Urinary bladder (tissue), 4 donors: ENCODE measurements at places on chromosomes 1 and 21. TPM values are rescaled to one million over a fixed set of nuclear protein-coding genes. Genes with fewer than 3 reads are reported as not detected.

Gene SYT2
- 0.21 TPM for total RNA-seq

Gene PADI2
- total RNA-seq, result 5.6 TPM

Gene PTGS2
- total RNA-seq, result 14.0 TPM

Gene CLIC6
- total RNA-seq, result 17.2 TPM

Gene PTPN22
- total RNA-seq, result 2.3 TPM

Gene USP48
- total RNA-seq, result 97.1 TPM

Gene SLC45A1
- 1.6 TPM for total RNA-seq

Gene RPS6KC1
- 72.4 TPM for total RNA-seq

Gene TCP10L
- 0.53 TPM for total RNA-seq

Gene RAB7B
- total RNA-seq, result 11.5 TPM

Gene EIF2D
- 44.3 TPM for total RNA-seq

Gene PRKAB2
- total RNA-seq, result 26.9 TPM

Gene COL6A2
- total RNA-seq, result 1,109 TPM

Gene LRRC71
- total RNA-seq, result 0.16 TPM

Gene ZNF670
- 8.7 TPM for total RNA-seq

Gene SHE
- 17.7 TPM for total RNA-seq

Gene EDARADD
- total RNA-seq, result 10.6 TPM

Gene NEXN
- total RNA-seq, result 34.0 TPM

Gene GSTM1
- total RNA-seq, result not detected

Gene MTFR1L
- 23.7 TPM for total RNA-seq

Gene CCSAP
- total RNA-seq, result 14.2 TPM

Gene SERINC2
- total RNA-seq, result 8.9 TPM

Gene NTRK1
- 0.37 TPM for total RNA-seq

Gene KMO
- total RNA-seq, result 0.37 TPM

Gene SLC30A7
- 50.2 TPM for total RNA-seq

Gene FCGR1A
- total RNA-seq, result 10.4 TPM

Gene NBPF6
- not detected for total RNA-seq

Gene LCE4A
- not detected for total RNA-seq
